ENCODE measurements at places on chromosomes 6 and 20.

DNA sequence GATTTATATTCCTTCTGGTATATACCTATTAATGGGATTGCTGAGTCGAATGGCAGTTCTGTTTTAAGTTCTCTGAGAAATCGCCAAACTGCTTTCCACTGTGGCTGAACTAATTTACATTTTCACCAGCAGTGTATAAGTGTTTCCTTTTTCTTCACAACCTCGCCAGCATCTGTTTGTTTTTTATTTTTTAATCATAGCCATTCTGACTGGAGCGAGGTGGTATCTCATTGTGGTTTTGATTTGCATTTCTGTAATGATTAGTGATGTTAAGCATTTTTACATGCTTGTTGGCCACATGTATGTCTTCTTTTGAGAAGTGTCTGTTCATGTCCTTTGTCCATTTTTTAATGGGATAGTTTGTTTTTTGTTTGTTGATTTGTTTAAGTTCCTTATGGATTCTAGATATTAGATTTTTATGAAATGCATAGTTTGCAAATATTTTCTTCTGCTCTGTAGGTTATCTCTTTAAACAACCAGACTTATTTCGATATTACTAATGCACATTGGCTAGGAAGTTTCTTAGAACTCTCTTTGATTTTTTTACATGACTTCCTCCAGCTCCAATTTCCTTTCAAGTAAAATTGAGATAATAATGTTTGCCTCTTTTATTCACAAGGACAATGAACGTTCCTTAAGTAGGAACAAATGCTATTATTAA, 12.2 kb upstream of the VNN1 start:
- no peak for DNase-seq

GRCh38 chr20:32476684-32477593, 108.2 kb downstream of the NOL4L start:
- DNase-seq: no peak

GRCh38 chr6:105250533-105250932, 70.7 kb upstream of the POPDC3 start:
- no peak for DNase-seq

DNA sequence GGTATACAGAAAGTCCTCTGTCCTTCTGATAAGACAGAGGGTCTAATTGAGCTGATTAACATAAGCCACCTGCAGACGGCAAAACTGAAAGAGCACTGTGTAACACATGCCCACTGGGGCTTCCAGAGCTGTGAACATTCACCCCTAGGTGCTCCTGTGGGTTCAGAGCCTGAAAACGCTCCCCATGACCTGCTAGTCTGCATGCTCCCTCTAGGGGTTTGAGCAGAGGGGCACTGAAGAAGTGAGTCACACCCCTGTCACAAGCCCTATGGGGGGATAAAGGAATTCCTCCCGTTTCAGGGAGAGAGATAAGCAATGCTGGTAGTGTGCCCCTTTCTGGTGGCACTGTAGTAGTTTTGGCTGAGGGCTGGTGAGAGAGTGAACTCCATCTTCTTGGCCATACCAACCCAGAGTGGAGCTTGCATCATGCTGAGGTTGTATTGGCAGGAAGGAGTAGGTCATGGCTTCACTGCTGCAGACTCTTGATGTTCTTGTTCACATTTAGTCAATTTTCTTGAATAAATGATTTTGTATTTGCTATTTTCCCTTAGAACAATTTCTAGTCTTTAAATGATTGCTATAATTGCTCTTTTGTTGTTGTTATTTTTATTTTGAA, 637.5 kb upstream of the MAN1A1 start:
- DNase-seq: no peak

DNA sequence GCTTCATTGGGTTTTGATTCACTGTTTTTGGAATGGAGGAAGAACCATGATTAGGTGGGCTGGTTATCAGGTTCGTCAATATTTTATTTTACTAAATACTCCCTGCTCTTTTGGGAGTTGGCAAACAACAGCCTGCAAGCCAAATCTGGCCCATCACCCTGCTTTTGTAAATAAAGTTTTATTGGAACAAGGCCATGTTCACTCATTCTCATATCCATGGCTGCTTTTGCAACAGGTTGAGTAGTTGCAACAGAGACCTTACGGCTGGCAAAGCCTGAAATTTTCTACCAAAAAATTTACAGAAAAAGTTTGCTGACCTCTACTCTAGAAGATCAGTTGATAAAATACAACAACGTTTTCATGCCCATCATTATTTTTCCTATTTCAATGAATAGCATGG, 45.1 kb downstream of the SYTL3 start:
- no peak for DNase-seq

GRCh38 chr6:23096876-23097275, 527.5 kb downstream of the HDGFL1 start:
- no peak for DNase-seq

- DNase-seq: no peak
Measured at GRCh38 chr6:85824329-85824728, 181.6 kb upstream of the SYNCRIP start.

- no peak for DNase-seq
Measured at GRCh38 chr6:116933485-116933884, 56.4 kb downstream of the RFX6 start.

- DNase-seq: no peak
Measured at GRCh38 chr6:83872386-83873118, 13.1 kb downstream of the CYB5R4 start.

GRCh38 chr6:36738108-36738507, 40.5 kb downstream of the RAB44 start:
- DNase-seq: no peak

GRCh38 chr6:117167520-117168271, 97.7 kb upstream of the VGLL2 start:
- DNase-seq: no peak
